ENCODE measurements at places on chromosomes 2 and 18.

DNA sequence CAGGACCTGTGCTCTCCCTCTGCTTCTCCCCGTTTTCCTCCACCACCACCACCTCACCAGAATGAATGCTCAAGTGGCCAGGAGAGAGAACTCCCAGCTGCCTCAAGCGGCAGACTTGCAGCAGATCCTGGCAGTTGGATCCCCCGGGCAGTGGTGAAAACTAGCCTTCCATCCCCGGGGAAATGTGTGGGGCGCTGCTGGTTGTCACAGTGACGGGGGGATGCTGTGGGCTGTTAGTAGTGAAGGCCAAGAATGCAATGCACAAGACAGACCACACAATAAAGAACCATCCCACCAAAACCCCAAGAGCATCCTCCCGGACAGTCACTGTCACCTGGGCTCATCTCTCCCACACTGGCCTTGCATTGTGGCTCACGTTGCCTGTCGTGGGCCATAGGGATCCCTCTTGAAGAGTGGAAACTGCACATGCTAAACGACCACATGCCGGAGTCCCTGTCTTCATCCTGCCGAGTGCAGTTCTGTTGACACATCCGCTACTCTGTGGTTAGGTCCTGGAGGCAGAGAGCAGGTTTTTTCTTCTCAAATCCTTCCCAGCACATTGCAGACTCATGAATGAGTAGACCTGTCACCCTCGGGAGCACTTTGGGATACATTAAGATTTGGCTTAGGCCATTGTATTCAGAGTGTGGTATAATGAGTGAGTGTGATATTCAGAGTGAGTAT is 13.5 kb downstream of the SPATA3 start:
- DNase-seq = no peak

GRCh38 chr18:57243624-57244179 is 96.8 kb downstream of the BOD1L2 start:
- no peak for DNase-seq

GRCh38 chr2:173962583-173963110 is 2.5 kb downstream of the SP3 start:
- no peak for DNase-seq

DNA sequence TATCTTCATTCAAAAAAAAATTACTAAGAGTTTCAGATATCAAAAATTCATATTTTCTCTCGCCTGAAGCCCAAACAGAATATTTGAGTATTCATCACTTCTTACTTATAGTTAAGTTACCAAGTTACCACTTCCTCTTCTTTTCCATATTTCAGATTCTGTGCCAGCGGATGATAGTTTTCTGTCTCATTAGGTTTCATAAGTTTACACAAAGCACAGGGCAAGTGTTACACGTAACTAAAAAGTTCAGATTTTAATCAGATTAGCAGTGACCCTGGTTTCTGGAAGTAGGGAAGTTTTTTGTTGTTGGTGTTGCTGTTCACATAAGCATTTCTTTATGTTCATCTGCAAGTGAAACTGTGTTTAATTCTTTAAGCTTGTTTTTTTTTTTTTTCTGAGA is 10.2 kb downstream of the AFTPH start:
- no peak for DNase-seq

GRCh38 chr2:219205165-219205538 is 1.4 kb upstream of the ZFAND2B start:
- DNase-seq = no peak

DNA sequence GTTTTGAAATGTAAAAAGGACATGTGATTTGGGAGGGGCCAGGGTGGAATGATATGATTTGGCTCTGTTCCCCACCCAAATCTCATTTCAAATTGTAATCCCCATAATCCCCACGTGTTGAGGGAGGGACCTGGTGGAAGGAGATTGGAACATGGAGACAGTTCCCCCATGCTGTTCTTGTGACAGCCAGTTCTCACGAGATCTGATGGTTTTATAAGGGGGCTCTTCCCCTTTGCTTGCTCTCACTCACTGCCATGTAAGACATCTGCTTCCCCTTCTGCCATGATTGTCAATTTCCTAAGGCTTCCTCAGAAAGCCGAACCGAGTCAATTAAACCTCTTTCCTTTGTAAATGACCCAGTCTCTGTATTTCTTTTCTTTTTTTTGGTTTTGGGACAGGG is 39.2 kb downstream of the FECH start:
- DNase-seq = no peak

DNA sequence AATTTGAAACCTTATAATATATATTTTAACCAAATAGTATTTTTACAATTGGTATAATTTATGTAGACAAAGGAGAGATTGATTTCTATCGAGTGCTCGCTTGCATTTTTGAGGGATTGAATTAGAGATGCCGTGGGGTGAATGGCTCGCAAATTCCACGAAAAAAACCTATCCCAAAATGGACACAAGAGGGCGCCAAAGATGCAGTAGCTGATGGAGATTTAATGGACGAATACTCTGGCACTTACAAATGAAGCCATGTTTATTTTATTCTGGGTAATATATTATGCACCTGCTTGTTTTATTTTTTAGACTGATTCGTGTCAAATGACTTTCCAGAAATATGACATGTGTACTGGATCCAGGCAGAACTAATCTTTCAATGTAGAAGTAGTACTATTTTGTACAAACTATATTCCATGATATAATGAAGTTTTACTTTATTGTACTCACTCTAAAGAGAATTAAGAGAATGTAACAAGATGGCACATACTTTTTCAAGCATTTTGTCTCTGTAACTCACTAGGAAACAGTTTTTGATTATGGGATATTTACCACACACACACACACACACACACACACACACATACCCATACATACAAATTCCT is 505.4 kb downstream of the PLCL1 start:
- peak; percentile 45 for DNase-seq

GRCh38 chr18:22613788-22614187 is 196.1 kb upstream of the CTAGE1 start:
- DNase-seq = no peak

- DNase-seq = no peak
Measured at GRCh38 chr2:210539035-210539434, 17.4 kb upstream of the CPS1 start.

DNA sequence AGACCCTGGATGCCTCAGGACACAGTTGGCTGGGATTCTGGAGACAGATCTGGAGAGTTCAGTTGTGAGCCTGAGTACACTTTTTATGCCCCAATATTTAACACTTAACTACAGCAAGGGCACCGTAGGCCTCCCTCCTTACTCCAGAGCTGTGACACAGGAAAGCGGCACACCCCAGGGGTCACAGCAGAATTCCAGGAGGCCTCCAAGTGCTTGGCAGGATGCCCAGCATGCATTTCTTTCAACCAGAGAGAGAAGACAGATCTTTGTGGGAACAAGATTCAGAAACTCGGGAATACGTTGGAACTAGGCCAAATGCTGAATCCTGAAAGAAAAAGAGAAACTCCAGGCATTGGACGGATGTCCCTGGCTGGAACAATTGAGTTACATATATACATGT is 199.2 kb upstream of the NT5C1B start:
- no peak for DNase-seq

- no peak for DNase-seq
Measured at GRCh38 chr18:41226186-41226585, 728.8 kb upstream of the PIK3C3 start.

DNA sequence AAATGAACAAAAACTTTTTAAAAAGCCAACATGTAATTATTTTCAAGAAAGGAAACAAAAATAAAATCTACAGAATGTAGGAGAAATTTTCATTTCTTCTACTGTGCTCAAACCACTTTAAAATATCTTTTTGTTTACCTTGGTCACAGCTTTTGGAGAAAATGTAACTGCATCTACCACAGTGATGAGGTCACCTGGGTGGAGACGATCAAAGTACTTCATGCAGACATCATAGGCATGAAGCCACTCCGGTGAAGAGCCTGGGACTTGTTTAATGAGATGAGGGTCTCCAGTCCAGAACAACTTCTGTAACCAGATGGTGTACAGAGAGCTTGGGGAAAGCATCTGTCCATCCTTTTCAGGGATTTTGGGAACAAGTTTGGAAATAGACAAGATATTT is 285.8 kb downstream of the NBAS start:
- DNase-seq = no peak

GRCh38 chr18:26322890-26323653 is 96.8 kb downstream of the TAF4B start:
- no peak for DNase-seq

DNA sequence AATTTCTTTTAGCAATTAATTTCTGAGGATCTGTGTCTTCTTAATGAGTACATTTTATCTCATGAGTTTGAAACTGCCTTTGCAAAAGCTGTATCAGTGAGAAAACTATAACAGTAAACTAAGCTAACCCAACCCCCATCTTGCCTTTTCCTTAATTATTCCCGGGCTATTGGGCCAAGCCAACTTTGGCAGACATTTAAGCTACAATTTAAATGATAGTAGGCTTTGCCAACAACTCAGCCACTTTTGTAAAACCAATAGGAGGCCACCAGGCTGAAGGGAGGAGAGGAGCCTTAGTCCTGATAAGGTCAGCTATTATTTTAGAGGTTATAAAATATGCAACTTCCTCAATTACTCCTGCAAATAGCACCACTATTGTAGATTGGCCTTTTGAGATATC is 218.0 kb upstream of the KCNJ3 start:
- no peak for DNase-seq

- DNase-seq = no peak
Measured at GRCh38 chr2:234414596-234414995, 82.3 kb downstream of the ARL4C start.

DNA sequence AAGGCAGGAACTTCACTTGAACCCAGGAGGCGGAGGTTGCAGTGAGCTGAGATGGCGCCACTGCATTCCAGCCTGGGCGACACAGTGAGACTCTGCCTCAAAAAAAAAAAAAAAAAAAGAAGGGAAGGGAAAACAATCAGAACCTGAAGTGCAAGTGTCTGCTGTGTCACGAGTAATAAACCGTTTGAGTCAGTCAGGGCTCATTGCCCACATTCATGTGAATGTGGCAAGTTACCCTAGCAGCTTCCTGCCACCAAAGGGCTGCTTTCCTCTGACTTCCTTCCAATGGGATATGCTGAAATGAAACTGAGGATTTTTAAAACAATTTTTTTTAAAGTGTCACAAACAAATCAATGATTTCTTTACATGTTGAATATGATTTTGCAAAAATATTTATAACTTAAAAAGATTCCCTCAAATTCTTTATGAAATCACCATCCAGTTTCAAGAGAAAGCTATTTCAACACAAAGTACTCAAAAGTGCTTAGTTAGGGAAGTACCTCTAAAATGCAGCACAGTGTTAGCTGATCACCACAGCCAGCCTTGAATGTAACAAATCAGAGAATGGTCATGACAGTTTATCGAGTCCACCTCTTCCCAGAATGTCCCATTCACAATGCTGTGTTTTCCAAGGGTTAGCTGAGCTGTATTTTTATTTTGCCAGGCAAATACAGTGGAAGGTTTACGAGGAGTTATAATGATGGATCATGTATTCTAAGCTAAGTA is 36.4 kb downstream of the WDSUB1 start:
- DNase-seq = no peak

GRCh38 chr2:156909983-156910382 is 347.5 kb upstream of the GALNT5 start:
- no peak for DNase-seq

- DNase-seq = no peak
Measured at GRCh38 chr2:100422320-100423055, 5.0 kb upstream of the CHST10 start.

DNA sequence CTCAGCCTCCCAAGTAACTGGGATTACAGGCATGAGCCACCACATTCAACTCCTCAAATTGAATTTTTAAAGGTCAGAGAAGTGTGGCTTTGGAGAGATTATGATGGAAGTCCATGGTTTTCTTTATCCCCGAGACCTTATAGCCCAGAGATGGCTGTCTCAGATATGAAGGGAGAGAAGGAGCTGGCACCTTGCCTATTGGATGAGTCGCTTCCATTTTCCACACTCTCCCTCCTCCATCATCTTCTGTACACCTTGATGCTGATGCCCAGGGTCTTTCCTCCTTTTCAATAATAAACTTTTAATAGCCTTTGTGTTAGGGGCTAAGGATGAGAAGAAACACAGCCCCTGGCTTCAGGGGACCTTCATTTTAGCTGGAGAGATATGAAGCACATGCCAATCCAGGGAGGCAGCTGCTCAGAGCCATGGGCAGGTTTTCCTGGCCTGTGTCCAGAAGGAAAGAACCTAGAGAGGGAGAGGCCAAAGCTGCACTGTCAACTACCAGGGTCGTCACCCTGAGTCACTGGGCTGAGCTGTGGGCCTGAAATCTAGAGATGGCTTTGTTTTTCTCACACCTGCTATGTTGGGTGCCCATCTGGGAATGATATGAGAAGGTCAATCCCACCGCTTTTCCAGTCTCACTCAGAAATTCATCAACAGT is 146.0 kb upstream of the SERTAD2 start:
- no peak for DNase-seq

- no peak for DNase-seq
Measured at GRCh38 chr18:31929273-31929672, 13.7 kb downstream of the TRAPPC8 start.

- DNase-seq = no peak
Measured at GRCh38 chr18:25136416-25137196, 215.4 kb downstream of the ZNF521 start.

DNA sequence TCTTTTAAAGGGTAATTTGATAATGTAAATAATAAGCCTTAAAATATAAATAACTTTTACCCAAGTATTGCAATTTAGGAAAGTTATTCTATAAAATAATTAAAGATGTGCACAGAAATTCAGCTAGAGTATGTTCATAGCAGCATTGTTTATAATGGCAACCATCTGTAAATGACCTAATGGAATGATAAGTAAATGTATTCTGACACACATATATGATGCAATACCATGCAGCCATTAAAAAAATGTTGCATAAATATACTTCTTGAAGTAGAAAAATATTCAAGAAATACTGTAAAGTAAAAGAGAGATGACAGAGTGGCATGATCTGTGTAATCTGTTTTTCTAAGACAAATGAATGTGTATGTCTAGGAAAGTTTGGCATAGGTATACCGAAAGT is 545.7 kb downstream of the ZEB2 start:
- DNase-seq = no peak

- DNase-seq = no peak
Measured at GRCh38 chr2:43010438-43011157, 215.8 kb downstream of the ZFP36L2 start.

DNA sequence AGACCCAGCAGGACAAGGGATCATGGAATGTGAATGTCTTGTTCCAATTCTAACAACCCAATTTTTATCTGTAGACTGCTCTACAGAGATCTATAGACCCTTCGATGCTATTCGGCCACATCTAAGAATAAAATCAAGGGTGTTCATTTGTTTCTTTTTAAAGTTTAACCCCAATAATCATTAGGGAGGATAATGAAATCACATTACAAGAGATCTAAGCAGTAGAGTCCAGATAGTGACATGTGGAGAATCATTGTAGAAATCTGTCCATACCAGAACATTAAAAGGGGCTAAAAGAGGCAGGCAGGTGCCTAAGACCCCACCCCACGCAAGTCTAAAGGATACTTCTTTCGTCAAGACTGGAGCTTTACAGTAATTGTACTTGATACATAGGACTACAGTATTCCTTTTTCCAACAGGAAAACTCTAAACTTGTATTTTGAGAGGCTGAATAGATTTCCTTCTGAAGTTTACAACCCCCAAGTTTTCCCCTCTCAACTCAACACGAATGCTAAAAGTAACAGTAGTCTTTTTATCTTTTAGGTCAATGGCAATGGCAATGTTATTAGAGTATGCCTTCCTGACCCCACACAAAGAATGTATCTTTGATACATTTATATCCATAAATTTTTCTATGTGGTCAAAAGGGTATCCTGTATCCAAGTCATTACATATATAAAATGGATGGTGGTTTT is 183.7 kb downstream of the TCF4 start:
- DNase-seq = no peak

- no peak for DNase-seq
Measured at GRCh38 chr2:157808421-157808820, 67.7 kb downstream of the ACVR1 start.

- DNase-seq = no peak
Measured at GRCh38 chr2:177612659-177613058, 220.1 kb downstream of the AGPS start.

Data from activated CD8-positive, alpha-beta memory T cell treated with anti-CD3 and anti-CD28 coated beads, Interleukin-2, amount 50 U/mL, for 4 hours (primary cell).